Prostate gland (tissue), 2 donors: ENCODE measurements at places on chromosomes 6 and 20.

DNA sequence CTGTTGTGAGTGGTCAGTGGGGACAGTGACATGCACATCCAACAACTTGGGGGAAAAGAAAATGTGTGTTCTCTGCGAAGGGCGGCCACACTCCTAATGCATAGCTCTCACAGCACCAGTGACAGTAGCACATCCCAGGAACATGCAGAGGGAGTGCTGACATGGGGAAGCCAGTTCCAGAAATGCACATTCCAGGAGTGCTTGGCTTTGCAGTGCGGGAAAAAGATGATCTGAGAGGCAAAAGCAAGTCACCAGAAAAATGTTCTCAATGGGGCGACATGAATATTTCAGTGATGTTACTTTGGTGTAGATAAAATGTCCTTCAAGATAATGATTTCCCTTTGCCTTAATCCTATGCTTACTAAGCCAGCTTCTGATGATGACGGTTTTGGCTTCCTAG lies 42.9 kb upstream of the PDE10A start:
- DNase-seq: no peak

GRCh38 chr6:140847262-140847645 lies 1285.5 kb upstream of the GJE1 start:
- no peak for DNase-seq

GRCh38 chr6:6649824-6650349 lies 61.4 kb downstream of the LY86 start:
- no peak for DNase-seq

DNA sequence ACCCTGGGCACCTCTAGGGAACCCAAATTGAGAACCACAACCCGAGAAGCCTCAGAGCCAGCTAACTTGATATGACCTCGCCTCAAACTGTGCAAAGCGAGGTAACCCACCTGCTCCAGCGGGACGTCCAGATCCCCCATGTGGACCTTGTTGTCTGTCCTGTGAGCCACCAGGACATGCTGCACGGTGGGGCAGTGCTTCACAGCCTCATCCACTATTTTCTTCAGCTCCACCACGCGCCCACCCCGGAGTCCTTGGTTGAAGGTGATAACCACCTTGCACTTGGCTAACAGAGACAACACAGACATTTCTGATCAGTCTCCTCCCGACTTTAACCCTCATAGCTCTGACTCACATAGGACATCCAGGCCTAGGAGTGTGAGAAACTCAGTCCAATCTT lies 30.8 kb upstream of the APMAP start:
- DNase-seq: no peak

- DNase-seq: no peak
These were observed 14.9 kb downstream of the PTK7 start for GRCh38 chr6:43091020-43091419.

DNA sequence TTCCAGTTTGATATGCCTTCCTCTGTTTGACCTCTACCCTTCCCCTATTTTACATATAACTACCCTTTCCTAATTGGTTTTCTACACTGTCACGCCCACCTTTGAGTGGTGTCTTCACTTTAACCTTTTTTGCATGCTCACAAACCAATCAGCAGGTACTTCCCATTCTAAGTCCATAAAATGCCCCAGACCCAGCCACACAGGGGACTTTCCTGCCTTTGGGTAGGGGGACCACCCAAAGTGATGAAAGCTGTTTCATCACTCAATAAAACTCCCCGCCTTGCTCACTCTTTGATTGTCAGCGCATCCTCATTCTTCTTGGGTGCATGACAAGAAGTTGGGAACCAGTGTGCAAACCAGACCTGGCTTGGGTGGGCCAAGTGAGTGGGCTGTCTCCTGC lies 20.5 kb upstream of the SNRPC start:
- no peak for DNase-seq

- no peak for DNase-seq
These were observed 183.4 kb upstream of the FBXL4 start for GRCh38 chr6:99130897-99131873.

GRCh38 chr6:10278746-10279145 lies 136.1 kb downstream of the TFAP2A start:
- peak; percentile 36 for DNase-seq

- DNase-seq: no peak
These were observed 30.7 kb downstream of the LINC00237 start for GRCh38 chr20:21075471-21075870.

DNA sequence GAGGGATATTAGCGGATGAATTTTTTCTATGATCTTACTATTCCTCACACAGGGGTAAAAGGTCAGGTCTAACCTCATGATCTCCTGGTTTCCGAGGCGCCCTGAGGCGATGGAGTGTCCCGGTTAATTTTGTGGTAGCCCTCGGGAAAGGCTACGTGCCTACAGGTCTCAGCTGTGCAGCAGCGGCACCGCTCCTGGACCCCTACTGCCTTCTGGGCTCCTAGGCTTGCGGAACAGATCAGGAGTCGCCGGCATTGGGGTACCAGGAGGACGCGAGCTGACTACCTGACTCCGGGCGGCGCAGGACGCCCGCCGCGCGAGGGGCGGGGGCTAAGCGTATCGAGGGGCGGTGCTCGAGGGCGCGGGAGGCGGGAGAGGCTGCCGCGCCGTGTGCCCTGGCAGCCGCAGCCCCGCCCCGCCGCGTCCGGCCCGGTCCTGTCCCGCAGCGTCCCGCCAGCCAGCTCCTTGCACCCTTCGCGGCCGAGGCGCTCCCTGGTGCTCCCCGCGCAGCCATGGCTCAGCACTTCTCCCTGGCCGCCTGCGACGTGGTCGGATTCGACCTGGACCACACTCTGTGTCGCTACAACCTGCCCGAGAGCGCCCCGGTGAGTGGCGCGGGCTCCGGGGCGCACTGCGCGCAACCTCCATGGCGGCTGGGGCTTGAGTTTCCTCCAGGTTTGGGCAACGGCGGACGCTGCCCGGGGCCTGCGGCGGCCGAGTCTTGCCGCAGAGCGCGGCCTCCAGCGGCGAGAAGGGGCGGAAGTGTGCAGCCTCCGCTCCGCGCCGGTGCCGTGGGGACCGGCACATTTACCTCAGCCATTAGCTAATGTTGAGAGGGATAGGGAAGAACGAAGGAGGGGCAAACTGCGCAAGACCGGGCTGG lies at the start of gene NT5DC1:
Gene NT5DC1, plus strand, starts transcription at position 435 of the 883 bp plus-strand sequence. Its CDS starts 78 bp downstream, at position 513.
- DNase-seq: peak; percentile 87

DNA sequence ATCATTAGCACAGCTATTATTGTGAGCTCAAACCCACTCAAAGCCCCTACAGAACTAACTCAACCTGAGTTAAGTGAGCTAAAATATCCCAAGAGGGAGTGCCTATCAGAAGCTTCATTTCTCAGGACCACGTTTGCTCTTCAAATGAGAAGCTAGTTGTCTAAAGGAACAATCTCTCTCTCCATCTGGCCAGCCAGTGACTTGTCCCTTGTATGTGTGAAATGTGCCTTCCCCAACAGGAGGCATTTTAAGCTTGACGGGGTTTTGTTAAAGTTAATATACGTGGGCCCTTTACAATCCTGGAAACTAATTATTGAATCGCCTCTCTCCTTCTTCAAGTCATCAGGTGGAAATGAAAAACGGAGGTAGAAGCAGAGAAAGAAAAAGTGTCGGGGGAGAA lies 62.0 kb downstream of the TRERF1 start:
- no peak for DNase-seq

- no peak for DNase-seq
These were observed 365.6 kb downstream of the FARS2 start for GRCh38 chr6:5626727-5627426.

- DNase-seq: peak; percentile 30
These were observed 104.9 kb downstream of the RPS12 start for GRCh38 chr6:132919045-132919860.

- no peak for DNase-seq
These were observed 248.9 kb downstream of the TPBG start for GRCh38 chr6:82612475-82613039.

GRCh38 chr6:170017603-170018320 lies 266.3 kb downstream of the ERMARD start:
- no peak for DNase-seq

- DNase-seq: no peak
These were observed 97.3 kb downstream of the CDKAL1 start for GRCh38 chr6:20631549-20631924.

GRCh38 chr6:116512111-116512559 lies 696 bp downstream of the CALHM5 start:
- no peak for DNase-seq

DNA sequence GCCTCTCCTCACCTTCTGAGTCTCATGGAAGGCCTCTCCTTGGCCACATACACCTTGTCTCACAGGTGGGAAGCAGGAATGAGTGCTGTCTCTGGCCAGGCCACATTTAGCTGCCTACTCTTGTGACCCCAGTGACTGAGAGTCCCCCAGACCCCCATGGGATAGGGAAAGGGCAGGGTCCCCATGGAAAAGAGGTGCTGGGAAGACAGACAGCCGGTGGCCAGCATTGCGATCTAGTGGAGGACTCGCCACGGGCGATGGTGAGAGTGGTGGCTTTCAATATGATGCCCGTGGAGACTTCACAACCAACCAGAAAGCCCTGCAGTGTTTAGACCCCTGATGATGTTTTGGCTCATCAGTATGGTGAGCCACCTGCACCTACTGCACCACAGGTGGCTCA lies 19.8 kb downstream of the MANBAL start:
- no peak for DNase-seq

DNA sequence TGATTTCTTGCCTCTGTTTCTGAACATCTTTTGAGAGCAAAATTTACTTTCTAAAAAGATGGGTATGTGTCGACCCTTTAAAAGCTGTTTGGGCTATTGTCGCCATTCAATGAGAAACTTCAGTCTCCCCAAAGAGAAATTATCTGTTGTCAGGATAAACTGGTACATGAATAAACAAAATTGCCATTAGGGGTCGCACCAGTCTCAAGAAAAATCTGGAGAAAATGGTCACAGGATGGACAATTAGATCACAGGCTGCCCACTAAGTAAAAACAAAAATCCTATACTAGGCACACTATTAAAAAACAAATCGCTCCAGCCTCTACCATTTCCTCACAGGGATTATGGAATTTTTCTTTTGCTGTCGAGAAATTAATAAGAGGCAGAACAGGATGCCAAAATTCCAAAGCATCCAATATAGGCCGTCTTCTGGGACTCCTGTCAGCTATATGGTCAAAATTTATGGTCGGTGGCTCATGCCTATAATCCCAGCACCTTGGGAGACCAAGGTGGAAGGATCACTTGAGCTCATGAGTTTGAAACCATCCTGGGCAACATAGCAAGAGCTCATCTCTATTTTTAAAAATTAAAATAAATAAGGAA lies 5.5 kb upstream of the HLA-E start:
- peak; percentile 32 for DNase-seq

DNA sequence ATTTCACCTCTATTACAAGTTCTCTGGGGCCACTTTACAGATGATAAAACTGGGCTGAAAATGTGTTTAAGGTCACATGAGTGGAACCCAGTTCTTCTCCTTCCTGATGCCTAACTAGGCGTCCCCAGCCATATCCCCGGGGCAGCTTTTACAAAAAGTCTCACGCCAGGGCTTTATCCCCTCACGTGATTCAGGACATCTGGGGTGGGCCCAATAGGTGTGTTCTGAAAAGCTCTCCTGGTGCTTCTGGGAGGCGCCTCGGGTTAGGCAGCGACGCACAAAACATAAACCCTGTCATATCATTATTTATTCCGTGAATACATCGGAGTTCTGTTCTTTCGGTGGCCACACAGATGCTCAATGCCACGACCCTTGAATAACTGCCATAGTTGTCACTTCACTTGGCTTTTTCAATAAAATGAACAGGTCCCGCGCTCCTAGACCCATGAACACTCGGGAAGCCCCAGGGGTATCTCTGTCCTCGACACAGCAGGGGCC lies 32.1 kb downstream of the SF3B5 start:
- DNase-seq: peak; percentile 9

- DNase-seq: no peak
These were observed 90.4 kb upstream of the MCHR2 start for GRCh38 chr6:100084316-100084990.

DNA sequence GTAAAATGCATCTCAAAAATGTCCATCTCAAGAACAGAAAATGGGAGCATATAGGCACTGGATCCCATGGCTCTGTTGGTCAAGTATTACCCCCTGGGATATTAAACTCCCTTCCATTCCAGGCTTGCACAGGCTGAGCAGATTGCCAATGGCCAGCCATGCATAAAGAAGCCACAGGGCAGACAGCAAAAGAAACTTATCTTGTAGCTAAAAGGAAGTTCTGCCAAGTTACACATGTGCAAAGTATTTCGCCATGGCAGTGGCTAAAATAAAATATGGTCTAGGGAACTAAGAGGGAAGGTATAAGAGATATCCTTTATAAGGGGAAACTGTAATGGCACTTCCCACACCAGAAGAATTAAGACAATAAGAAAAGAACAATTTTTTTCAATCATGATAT lies 415.6 kb upstream of the BTBD3 start:
- DNase-seq: no peak

DNA sequence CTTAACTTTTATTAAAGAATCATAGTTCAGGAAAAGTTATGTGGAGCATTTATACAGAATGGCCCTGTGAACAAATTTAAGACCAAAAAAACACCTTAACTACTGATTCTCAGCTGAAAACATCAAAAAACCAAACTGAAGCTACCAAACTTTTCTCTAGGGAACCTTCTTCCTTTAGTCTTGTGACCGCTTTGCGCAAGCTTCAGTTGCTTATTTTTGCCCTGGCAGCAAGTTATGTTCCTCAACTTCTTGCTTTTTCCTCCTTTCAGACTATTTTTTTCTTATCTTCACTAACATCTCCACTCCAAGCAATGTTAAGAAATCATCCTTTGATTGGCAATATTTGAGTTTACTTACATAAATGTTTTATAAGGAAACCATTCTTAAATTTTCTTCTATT lies 100.1 kb downstream of the MYB start:
- no peak for DNase-seq

DNA sequence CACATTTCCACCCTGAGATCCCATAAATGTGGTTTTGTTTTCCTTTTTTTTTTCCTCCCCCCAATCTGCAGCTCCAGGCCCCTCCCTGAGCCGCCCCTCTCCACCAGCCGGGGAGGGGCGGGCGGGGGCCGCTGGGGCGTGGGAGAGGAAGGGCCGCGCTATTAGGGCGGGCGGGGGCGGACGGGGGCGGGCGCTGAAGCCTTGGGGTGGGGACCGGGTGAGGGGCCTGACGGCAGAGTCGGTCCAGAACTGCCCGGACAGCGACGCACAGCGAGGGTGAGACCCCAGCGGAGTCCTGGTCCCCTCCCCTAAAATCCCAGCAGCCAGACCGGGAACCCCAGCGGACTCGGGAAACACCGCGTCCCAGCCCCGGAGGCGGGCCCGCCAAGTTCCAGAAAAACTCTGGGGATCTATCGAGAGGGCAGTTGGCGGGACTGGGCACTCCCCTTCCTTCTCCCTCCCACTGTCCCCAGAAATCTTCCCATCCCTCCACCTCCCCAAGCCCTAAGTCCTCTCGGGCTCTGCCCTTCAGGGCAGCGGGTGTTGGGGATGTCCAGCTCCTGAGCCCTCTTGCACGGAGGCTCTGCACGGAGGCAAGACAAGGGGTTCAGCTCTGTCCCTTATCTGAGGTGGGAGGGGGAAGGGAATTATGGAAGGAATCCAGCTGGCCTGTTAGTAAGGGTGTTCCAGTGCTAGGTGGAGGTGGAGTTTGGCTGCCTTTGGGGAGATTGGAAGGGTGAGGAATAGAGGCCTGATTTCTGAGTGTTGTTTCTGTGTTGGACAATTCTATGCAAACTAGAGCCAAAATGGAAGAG lies at the start of gene PRICKLE4:
Gene PRICKLE4, plus strand, starts transcription at position 232 of the 815 bp plus-strand sequence. CDS start 2,692 bp downstream, outside the sequence.
- peak; percentile 73 for DNase-seq

GRCh38 chr6:17998003-17998402 lies 10.6 kb upstream of the KIF13A start:
- DNase-seq: no peak

- no peak for DNase-seq
These were observed 42.2 kb downstream of the ADAT2 start for GRCh38 chr6:143408151-143408786.

- no peak for DNase-seq
These were observed 65.2 kb downstream of the THBS2 start for GRCh38 chr6:169188475-169188874.
